ENCODE measurements at places on chromosomes 6 and 20.

GRCh38 chr6:132612449-132613108 lies 11.5 kb downstream of the TAAR2 start:
- no peak for DNase-seq

GRCh38 chr6:122726649-122727048 lies 52.9 kb upstream of the FABP7 start:
- DNase-seq = no peak

GRCh38 chr20:17675519-17676377 lies 6.3 kb downstream of the RRBP1 start:
- no peak for DNase-seq

- DNase-seq = no peak
Observed at GRCh38 chr6:51934098-51934497, 153.3 kb downstream of the PKHD1 start.

DNA sequence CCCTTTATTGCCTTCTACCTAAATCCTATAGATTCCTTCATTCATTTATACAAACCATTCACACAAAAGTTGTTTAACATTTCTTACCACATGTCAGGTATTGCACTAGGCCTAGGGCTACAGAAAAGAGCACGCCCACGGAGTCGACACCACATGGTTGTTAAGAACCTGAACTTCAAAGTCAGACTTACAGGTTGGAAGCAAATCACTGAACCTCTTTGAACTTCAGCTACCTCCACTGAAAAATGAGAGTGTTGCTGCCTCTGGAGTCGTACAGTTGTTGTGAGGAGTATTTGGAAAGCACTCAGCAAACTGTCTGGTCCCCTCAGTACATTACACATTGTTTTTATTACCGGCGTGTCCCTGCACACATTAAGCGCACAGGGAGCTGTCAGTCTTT lies 3.3 kb upstream of the SLPI start:
- no peak for DNase-seq

DNA sequence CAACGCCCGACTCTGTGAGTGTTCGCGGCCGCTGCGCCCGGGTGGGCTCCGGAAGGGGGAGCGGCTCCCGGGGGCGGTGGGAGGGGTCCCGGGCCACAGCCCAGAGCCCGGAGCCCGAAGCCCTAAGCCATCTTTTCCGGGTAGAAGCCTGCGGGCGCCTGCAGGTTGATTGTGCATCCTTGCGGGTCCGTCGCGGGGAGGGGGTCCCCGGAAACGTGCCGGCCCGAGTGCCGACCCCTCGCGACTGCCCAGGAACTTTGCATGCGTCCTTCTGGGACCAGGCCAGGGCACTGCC lies 413 bp downstream of the PTPRA start:
- DNase-seq = peak; percentile 60

- no peak for DNase-seq
Observed at GRCh38 chr6:43963877-43964658, 163.2 kb downstream of the MRPL14 start.

GRCh38 chr20:2130062-2130591 lies 28.5 kb downstream of the STK35 start:
- DNase-seq = no peak

DNA sequence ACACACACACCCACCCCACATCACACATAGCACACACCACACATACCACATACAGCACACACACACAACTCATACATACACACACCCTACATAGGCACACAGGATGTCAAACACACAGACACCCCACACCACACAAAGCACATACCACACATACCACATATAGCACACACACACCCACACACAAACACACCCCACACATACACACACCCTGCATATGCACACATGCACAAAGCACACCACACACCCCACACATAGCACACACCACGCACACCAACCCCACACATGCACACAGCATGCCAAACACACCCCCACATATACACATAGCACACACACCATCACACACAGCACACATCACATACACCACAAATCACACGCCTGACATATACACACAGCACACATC lies 79.1 kb downstream of the RAMACL start:
- DNase-seq = no peak

- no peak for DNase-seq
Observed at GRCh38 chr20:45091366-45091765, 9.6 kb downstream of the KCNS1 start.

GRCh38 chr6:142246960-142247359 lies 54.8 kb upstream of the ADGRG6 start:
- no peak for DNase-seq

GRCh38 chr6:73667798-73668197 lies 14.0 kb upstream of the SLC17A5 start:
- DNase-seq = no peak

DNA sequence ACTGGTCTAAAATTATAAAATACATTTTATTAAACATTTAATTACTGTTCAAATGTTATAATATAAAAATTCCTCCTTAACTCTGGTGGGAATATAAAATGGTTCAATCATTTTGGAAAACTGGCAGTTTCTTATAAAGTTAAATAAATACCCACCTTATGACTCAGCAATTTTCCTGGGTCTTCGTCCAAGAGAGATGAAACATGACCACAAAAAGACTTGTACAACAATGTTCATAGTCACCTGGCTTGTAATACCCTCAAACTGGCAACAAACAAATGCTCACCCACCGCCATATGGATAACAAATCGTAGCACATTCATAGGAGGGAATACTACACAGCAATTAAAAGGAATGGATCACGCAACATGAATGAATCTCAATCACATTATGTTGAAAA lies 66.0 kb upstream of the RIN2 start:
- no peak for DNase-seq
